Kidney glomerular epithelial cell (primary cell): ENCODE measurements at places on chromosomes 4 and X.

- DNase-seq: no peak
Measured at GRCh38 chr4:7004331-7004730, 38.8 kb upstream of the TADA2B start.

DNA sequence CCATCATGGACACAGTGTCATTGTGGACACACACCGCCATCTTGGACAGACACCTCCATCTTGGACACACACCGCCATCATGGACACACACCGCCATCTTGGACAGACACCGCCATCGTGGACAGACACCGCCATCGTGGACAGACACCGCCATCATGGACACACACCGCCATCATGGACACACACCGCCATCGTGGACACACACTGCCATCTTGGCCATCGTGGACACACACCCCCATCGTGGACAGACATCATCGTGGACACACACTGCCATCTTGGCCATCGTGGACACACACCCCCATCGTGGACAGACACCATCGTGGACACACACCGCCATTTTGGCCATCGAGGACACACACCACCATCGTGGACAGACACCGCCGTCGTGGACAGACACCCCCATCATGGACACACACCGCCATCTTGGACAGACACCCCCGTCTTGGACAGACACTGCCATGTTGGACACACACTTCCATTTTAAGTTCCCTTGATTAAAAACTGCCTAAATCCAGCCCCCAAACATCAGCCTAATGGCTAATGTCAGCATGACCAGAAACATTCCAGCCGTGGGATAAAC is 9.1 kb downstream of the ASMTL start:
- no peak for DNase-seq

DNA sequence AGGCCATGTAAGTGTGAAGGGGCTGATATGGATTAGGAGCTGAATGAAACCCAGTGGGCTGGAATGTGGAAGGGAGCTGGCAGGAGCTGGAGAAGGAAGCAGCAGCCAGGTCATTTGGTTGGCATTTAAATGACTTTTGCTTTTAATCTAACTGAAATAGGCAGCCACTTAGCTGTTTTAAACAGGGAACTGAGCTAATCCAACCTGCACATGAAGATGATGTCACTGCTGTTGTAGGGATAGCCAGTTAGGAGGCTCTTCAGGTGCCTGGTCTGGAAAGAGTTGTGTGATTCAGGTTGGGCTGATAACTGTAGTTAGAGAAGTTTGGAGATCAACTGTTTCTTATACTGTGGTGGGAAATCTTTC is 122.4 kb downstream of the PALLD start:
- DNase-seq: peak; percentile 48

DNA sequence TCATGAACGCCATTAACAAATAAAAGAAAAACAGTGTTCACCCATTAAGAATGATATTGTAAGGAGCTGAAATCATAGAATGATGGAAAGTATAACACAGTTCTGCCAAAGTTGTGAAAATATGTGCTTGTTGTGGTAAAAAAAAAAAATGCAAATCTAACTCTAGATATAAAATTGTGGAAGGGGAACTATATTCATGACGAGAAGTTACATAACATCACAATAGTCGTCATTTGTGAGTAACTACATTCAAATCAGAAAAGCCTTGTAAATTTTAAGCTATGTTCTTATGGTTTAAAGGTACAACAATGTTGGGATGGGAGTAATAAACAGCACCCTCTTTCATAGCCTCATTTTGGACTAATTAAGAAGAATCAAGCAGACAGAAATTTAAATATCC is 57.6 kb upstream of the PRDM8 start:
- no peak for DNase-seq

DNA sequence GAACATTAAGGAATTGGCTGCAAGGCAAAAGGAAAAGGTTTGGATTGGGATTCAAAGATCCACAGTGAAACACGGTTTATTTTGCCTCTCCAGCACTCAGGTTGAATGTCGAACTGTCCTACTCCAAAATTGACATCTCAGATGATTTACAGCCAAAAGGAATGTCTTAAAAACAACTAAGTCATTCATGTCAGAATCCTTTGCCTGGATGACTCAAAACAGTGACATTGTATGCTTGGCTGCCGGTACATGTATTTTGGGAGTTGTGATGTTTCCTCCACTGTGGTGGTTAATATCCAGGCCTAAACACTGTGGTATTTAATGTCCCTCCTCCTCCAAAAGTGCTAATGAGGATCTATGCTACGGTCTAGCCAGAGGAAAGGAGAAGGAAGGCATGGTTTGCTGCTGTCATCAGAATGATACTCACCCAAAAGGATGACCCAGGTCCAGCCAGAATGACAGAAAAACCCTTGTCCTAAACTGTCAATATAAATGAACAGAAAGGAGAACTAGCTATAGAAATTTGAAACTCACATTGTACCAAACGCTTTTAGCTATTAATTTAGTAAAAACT is 20.9 kb downstream of the PGM2 start:
- DNase-seq: no peak
